Mesenteric fat pad (tissue), 1 donor: ENCODE measurements at places on chromosomes 4 and X. TPM values are rescaled to one million over a fixed set of nuclear protein-coding genes. Genes with fewer than 3 reads are reported as not detected.

DNA sequence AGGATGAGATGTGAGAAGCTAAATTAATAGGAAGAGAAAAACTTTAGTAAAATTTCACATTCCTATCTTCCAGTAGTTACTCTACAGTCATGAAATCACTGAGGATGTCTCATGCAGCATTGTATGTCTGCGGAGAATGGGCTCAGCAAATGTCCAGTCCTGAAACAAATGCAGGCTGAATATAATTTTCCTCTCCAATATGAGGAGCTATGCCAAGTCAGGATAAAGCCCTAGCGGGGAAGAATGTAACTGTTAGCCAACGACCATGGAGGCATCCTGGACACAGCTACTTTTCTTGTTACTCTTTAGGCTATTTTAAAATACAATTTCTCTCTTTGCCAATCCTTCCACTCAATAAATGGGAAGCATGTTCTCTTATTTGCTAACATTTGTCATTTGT lies 127.7 kb downstream of the PRKX start:
- DNase-seq, result no peak

- DNase-seq, result no peak
These were observed 4.0 kb downstream of the PPM1K start for GRCh38 chr4:88280228-88280795.

DNA sequence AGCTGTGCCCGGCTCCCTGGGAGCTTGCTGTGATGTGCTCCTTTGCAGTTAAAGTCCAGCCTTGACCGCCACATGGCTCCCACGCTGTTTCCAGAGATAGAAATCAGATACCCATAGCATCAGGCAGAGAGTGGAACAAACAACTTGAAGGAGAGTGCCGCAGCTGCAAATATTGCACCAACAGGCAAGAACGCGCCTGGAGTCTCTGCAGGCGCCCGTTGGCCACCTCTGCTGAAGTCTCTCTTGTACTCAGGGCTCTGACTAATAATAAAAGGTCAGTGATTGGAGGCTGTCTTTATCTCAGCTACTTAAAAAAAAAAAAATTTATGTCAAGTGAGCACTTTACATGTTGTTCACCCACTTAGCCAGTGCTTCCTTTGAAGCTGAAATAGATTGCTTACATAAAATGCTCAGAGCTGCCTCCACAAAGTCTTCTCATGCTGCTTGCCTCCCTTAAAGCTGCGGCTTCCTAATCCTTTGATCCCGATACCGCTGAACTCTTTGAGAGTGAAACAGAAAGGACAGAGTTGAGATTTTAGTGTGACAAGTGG lies 30.9 kb upstream of the TENM3 start:
- DNase-seq, result no peak

- no peak for DNase-seq
These were observed 484.5 kb downstream of the IL15 start for GRCh38 chr4:142120921-142121320.

GRCh38 chr4:110108960-110109359 lies 89.5 kb downstream of the ELOVL6 start:
- DNase-seq, result no peak

DNA sequence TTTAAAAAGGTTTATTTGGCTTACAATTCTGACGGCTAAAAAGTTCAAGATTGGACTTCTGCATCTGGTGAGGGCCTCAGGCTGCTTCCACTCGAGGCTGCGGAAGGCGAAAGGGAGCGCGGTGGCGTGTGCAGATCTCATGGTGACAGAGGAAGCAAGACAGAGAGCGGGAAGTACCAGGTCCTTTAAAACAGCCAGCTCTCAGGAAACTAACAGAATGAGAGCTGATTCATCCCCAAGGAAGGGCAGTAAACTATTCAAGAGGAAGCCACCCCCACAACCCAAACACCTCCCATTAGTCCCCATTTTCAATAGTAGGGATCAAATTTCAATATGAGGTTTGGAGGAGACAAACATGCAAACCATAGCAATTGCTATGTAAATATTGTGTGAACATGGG lies 2144.2 kb upstream of the AGA start:
- DNase-seq, result no peak

GRCh38 chr4:41269682-41270081 lies 13.0 kb downstream of the UCHL1 start:
- no peak for DNase-seq

DNA sequence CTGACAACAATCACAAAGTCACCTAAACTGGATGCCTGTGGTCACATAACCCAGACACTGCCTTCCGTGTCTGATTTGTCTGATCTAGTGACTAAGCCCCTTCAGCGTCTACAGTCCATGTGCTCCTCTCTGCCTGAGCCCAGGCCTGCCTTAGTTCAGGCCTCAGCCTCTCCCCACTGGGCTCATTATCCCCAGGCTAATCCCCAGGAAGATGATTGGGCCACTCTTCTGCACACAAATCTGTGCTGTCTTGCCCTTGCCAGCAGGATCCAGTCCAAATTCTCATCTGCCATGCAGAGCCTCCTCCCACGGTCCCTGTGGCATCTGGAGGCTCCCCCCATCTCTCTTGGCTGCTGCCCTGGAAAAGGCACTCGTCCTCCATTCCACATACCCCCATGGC lies 96.5 kb downstream of the SLC2A9 start:
- no peak for DNase-seq

DNA sequence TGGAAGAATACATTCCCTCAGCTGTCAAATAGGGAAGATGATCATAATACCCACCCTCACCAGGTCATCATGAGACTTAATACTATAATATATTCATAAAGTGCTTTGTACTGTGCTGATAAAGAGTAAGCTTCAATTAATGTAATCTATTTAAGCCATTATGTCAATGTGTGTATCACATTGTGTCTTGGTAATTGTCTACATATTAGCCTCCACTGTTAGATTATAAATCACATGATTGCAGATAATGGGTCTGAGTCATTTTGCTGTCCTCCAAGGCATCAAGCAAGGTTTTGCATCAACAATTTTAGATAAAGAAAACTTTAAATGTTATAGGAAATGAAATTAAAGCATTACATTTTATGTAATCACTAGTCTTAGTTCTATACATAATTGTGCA lies 45.2 kb upstream of the CEP135 start:
- DNase-seq, result no peak

DNA sequence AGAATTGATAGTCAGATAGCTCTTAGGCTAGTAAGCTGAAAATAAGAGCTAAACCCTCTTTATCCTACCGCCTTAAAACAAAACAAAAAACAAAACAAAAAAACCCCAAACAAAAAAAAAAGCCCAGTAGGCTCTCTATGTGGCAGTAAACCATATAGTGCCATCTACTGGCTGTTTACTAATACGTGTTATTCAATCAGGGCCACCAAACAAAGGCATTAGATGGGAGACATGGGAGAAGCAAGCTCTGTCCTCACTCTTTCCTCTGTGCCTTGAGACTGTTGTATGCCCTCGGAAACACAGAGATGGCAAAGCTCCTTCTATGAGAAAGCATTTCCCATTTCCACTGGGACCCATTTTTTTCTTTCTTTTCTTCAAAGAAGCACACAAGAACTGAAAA lies 148.8 kb upstream of the MID1 start:
- DNase-seq, result no peak

GRCh38 chr4:180449395-180449956 lies 1793.7 kb upstream of the TENM3 start:
- no peak for DNase-seq

DNA sequence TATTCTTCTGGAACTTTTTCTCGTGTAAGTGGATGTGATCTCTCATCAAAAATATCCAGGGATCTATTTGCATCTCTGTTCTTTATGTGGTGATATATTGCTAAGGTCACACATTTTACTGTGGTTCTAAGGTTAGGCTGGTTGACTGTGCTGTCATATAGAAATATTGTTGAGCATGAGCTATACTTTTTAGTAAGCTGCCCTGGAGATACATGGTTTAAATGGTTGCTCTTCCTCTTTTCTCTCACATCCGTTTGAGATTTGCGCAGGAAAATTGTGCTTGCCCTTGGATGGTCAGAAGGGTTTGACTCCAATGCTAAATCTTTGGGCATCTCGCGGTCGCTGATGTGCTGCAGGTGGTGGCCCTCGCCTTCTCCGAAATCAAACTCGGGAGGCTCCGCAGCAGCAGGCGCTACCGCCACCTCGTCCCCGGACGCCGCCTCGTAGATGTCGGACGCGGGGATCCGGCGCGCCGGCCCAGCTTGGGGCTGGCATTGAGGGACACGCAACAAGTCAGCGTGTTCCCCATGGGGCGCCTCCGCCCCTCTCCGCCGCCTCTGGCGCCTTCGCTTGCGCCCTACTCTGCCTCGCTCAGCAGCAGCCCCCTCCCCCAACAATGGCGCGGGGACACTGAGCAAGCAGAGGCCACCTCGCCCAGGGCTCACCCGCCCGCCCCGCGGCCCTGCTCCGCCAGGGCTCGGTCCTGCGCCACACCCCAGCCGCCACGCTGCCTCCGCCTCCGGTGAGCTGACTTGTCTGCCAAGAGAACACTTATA lies 154.5 kb downstream of the MSN start:
- DNase-seq, result no peak

DNA sequence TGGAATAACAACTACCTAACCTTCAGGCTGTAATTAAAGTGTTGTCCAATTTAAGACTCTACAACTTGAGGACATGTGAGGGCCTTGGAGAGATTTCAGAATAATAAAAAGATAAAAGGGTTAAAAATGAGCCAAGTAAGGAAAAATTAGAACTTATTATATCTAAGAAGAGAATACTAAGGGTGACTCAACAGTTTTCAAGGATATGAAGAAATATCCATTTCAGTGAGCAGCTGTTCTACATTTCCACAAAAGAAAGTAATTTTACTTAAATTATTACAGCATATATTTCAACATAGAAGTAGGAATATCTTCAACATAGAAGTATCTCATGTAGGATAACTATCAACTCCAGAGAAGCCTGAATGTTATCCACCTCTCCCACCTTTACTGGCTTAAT lies 11.3 kb downstream of the SNX12 start:
- DNase-seq, result no peak

DNA sequence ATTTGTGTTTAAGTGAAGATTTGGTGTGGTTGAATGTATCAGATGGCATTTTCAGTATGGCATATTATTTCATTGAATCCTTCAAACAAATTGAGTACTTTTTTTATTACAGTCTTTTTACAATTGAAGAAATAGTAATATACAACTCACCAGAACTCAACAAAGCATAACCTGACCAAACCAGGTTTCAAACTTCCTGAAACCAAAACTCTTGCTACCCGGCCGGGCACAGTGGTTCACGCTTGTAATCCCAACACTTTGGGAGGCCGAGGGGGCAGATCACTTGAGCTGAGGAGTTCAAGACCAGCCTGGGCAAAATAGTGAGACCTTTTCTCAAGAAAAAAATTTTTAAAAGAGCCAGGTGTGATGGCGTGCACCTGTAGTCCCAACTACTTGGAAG lies 94.2 kb downstream of the UBE2K start:
- peak; percentile 30 for DNase-seq

DNA sequence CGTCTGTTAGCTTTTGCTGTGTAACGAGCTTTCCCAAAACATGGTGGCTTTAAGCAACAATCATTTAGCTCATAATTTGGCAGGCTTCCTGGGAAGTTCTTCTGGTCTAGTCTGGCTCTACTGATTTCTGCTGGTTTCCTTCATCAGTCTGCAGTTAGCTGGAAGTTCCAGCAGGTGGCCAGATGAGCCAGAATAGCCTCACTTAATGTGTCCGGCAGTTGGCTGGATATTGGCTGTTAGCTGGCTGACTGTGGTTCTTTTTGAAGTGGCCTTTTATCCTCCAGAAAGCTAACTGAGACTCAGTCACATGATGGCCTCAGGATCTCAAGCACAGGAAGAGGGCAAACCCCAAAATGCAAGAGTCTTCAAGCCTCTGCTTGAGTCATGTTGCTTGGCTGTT lies 34.9 kb downstream of the FTHL17 start:
- DNase-seq, result no peak

GRCh38 chr4:17817027-17817426 lies 6.2 kb downstream of the NCAPG start:
- DNase-seq, result no peak

The ASB9 gene
- 2.0 TPM for total RNA-seq

The JADE1 gene
- 53.4 TPM for total RNA-seq

The BTC gene
- 1.3 TPM for total RNA-seq

The SPARCL1 gene
- total RNA-seq, result 302 TPM

The TACR3 gene
- total RNA-seq, result not detected

The TEX11 gene
- total RNA-seq, result not detected
